ENCODE measurements at places on chromosomes 5 and 9.

GRCh38 chr5:75656311-75657003, 45.2 kb downstream of the ANKDD1B start:
- DNase-seq = peak; percentile 64

- no peak for DNase-seq
Observed at GRCh38 chr5:56405116-56405908, 172.2 kb upstream of the ANKRD55 start.

DNA sequence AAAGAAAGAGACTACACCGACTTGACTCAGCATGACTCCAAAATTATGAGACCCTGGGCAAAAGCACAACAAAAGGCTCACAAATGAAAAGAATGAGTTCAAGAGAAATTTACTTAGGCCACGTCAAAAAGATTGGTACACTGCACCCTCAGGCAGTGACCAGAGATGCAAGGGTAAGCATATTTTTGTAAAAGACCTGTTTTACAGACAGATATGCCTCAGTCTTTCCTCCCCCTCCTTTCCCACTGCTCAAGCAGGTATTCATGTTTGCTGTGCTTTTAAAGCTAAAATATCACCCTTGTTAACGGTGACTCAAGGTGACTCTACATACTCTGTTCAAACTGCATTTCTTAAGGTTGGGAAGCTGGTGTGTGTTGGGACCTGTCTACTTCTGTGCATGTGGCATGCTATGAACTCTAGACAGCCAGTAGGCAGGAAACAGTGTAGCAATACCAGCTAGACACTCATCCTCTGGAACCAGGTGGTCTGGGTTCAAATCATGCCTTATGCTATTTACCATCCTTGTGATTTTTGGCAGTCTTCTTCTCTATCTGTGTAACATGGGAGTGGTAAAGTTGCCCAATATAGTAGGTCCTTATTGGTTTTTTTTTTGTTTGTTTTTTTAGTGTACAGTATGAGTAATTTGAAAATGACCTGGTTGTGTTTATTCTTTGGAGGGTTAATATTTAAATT, 98.7 kb downstream of the TLE4 start:
- DNase-seq = no peak

DNA sequence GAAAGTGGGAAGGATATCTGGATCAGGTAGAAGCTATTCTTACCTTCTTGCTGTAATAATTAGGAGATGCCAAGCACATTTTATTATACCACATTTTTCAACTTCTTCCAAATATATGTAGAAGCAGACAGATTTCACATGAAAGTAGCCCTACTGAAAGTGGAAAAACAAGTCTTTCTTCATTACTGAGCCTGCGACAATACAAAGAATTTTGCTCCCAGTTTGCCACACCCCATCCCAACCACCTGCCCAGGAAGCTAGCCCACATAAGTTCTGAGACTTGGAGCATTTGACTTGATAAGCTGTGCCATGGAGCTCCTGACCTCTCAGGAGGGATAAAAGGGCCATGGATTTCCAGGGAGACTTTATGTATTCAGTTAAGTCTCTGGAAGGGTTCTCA, 249.1 kb upstream of the ADCY2 start:
- DNase-seq = no peak

GRCh38 chr9:137136261-137136880, 2.6 kb upstream of the GRIN1 start:
- no peak for DNase-seq

- no peak for DNase-seq
Observed at GRCh38 chr5:19002111-19002510, 985.9 kb downstream of the CDH18 start.

DNA sequence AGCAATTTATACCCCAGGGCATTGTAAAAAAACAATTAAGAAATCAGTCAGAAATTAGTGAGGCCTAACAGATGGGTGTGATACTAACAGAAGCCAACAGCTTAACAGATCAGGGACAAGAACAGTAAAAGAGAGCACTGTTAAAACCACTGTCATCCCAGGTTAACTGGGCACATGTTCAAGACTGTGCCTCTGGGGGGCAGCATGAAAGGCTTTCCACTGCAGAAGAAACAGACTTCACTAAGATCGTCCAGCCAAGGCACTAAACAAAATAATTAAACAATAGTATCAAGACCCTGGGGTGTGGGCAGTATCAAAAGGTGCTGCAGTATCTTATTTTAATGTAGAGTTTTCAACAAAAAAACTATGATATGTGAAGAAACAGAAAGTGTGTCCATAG, 43.5 kb downstream of the FBN2 start:
- DNase-seq = no peak

DNA sequence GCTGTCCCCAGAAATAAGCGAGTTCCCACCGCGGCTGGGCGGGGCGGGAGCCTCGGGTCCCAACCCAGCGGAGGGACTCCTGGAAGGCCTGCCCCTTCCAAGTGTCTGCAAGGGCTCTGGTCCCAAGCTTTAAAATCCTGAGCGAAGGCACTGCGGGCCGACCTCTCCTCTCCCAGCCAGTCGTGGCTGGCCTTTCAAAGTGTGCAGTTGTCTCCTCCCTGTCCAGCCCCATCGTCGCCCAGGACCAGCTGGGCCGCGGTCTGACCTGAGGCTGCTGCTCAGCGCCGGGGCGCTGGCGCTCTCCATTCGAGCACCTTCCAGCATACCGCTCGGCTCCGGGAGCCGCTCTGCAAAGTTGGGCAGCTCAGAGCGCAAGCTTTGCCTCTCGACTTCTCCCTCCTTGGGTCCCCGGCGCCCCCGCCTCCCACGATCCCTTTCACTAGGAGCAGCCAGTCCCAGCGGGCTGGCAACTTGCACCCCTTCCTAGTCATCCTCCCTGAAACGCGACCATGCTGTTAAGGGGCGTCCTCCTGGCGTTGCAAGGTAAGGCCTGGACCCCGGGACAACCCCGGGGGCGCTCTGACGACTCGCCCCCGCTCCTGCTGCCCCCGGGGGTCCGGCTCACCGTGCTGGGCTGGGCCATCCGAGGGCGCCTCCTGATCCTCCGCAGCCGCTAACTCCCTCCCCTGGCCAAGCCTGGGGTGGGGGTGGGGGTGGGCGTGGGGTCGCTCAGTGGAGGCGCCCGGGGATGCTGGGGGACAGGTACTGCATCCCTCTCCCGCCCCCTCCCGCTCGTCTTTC, at the start of gene MAMDC2:
MAMDC2 (plus strand) TSS at position 160 of the 801 bp plus-strand sequence; CDS start at position 510, 350 bp downstream.
- DNase-seq = no peak

DNA sequence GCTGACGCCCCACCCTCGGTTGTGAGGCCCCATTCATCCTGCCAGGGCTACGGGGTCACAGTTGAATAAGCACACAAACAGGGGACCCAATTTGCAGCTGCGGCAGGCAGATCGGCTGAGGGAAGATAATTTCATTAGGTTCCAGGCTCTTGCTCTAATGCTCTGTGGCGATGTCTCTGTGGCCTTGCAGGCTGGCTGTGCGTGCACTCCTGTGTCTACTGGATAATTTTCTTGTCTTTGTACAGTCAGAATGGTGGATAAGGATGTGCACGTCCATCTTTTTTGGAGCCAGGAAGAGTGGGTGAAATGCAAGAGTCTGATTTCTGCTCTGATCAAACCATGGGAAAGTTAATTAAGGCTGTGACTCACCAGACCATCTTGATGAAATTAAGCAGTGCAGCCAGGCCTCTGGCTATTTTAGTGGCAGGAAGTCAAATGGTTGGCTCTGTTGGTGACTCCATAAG, 39.2 kb downstream of the NSG2 start:
- no peak for DNase-seq

DNA sequence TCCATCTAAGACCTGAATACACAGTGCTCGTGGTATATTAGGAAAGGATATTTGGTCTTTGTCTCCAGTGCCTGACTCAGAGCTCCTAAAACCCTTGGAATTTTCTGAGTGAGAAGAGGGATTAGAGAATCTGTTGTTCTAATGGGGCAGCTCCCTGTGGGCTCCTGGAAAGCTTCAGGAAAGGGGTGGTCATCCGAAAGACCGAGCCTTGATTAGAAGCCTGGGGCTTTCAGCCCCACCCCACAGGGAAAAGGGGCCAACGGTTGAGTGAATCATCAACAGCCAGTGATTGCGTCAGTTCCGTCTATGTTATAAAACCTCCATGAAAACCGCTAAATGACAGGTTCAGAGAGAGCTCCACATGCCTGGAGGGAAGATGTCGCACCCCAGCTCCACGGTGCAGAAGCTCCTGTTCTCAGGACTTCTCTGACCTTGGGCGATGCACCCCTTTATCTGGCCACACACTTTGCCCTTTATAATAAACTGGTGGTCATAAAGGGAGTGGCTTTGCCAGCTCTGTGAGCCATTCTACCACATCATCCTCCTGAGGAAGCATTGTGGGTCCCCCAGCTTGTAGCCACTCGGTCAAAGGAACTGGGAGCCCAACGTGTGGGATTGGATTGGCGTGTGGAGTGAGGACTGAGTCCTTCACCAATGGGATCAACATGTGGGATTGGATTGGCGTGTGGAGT, 71.0 kb upstream of the ICE1 start:
- peak; percentile 94 for DNase-seq

DNA sequence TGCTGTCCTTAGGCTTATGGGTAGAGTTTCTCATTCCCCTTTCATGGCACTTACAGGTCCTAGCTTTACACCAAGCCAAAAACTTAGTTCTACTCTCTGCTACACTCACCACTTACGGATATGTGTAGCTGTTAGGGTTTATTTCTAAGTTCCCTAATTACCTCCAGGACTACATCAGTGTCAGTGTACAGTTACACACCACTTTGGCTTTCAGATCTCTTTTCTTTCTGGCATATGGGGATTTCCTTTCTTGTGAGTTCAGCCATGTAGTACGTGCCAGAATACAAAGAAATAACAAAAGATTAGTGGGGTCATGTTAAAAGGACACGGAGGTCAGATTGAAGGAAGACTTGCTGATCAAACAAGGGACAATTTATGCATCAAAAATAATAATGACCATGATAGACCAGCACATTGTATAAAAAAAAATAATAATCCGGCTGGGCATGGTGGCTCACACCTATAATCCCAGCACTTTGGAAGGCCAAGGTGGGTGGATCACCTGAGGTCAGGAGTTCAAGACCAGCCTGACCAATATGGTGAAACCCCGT, 41.8 kb downstream of the LYRM7 start:
- DNase-seq = no peak

- peak; percentile 29 for DNase-seq
Observed at GRCh38 chr9:69027355-69028097, 8.0 kb upstream of the FXN start.

DNA sequence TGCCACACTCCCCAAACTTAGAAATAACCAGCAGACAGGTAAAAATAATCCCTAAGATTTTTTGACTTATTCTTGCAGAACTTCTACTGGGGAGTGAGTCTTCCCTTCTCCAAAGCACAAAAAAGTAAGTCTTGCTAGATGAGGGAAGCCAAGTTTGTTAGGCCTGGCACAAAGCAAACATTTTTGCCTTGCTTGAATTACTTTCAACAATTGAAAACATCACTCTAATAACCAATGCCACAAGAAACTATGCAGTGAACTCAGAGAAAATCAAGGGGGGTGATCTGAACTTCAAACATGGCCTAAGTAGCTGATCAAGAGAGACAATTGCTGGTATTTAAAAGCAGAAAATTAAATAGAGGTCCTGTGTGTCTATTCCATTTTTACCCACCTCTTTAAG, 123.6 kb upstream of the SLC1A3 start:
- no peak for DNase-seq

DNA sequence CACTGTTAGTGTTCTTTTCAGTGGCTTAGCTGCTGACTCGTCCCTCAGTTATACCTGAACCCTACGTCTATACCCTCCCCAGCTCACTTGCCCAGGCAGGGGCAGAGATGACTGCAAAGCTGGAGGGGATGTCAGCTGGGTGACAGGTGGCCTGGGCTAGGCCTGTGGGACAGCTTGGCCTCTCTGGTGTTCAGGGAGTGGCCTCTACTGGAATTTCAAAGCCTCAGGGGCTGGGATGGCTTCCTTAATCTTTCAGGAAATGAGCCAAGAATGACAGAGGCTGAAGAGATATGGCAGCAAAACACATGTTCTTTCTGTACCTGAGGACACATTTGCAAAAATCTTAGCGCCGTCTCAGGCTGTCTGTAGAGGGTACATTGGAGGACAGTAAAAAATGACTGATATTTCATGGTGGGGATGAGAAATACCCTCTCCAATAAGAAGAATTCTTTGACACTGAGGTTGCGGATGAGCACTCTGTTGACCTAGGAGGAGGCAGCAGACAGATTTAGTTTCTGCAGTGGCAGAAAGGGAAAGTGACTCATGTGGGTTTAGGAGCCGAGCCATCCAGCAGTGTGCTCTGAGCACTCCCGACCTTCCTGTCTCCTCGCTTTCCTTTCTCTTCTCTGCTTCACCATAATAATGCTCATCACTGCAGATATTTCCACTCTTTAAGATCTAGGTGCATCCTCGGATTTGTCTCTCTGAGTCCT, 54.4 kb downstream of the ENTREP1 start:
- DNase-seq = peak; percentile 25

DNA sequence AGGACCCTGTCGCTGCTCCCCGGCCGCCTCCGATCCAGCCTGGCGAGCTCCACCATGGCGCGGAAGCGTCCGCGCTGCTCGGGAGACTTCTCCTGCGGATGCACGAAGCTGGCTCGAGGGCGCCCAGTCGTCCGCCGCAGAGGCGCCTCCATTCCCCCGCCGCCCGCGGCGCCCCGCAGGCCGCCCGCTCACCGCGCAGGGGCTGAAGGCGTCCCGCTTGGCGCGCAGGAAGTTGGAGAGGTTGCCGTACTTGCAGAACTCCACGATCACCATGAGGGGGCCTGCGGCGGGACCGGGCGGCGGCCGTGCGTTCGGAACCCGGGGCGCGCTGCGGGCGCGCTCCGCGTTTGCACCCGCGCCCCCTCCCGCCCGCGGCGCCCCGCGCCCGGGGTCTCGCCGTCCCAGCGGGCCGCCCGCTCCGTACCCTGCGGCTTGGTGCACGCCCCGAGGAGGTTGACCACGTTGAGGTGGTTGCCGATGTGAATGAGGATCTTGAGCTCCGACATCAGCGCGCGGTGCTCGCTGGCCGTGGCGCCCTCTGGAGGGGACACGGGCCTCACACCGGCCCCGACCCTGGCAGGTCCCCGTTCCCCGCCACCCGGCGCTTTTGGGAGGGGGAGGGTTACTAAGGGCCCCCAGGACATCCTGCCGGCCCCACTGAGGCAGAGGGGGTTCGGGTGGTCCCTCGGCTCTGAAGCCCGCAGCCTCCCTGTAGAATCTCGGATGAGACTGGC, 27.7 kb upstream of the SCGB3A1 start:
- peak; percentile 30 for DNase-seq

DNA sequence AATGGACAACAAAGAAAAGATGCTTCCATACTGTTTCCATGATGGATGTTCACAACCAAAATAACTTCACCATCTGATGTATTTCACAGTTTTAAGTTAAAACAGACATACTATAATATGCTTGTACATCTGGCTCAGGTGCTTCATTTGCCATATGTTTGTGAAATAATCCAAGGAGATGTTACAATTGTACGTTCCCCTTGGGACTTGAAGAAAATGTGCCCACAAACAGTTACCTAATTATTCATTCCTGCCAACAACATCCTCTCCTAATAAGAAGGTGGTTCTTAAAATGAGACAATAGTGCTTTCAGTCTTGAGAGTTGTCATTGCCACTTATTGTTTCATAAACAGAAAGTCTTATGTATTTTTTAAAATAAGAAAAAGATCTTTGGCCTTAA, 33.1 kb upstream of the SMARCA2 start:
- DNase-seq = no peak

DNA sequence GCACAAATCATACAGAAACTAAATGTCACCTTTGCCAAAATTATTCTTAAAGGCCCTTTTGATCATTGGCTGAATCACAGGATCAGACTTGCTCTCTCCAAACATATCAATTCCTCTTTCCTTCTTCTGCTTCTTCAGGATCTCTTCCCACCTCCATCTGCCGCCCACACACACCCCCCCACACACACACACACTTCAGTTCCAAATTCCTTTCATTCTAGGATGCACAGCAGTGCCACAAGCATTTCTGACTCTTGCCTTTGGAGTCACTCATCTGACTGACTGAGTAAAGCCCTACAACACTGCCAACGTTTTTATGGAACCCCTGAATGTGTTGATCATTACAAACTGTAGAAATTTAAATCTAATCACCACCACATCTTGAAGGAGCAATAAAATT, 22.9 kb downstream of the DNAH5 start:
- peak; percentile 3 for DNase-seq
